Amygdala (tissue), 56 donors: ENCODE measurements at places on chromosomes 1 and 21.
A peak's percentile ranks its signal among the peaks of the same experiment; 100 is the strongest.

GRCh38 chr1:67347688-67348472, 40.2 kb downstream of the IL12RB2 start:
- no peak for DNase-seq

DNA sequence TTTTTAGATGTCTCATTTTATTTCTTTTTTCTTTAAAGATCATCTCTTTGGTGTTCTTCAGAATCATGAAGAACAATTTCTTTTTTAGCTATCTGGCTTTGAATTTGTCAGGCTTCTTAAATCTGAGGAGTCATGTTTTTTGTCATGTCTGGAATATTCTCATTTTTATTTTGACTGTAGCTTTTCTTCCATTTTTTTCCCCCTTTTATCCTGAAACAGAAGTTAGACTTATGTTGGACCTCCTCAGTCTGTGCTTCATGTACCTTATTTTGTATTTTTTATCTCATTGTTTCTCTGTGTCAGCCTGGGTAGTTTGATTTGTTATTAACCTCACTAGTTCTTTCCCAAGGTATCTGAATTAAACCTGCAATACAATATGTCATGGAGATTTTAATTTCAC, 319.2 kb upstream of the ADGRL4 start:
- no peak for DNase-seq

- DNase-seq: no peak
These were observed 88.0 kb downstream of the NR5A2 start for GRCh38 chr1:200115532-200115931.

GRCh38 chr1:7279769-7280168, 491.3 kb upstream of the VAMP3 start:
- DNase-seq: no peak

GRCh38 chr1:226034482-226034881, 28.0 kb upstream of the H3-3A start:
- DNase-seq: peak; percentile 51

GRCh38 chr1:211703812-211704537, 28.6 kb upstream of the NEK2 start:
- no peak for DNase-seq

- DNase-seq: no peak
These were observed 15.3 kb upstream of the SSX2IP start for GRCh38 chr1:84705513-84705912.

DNA sequence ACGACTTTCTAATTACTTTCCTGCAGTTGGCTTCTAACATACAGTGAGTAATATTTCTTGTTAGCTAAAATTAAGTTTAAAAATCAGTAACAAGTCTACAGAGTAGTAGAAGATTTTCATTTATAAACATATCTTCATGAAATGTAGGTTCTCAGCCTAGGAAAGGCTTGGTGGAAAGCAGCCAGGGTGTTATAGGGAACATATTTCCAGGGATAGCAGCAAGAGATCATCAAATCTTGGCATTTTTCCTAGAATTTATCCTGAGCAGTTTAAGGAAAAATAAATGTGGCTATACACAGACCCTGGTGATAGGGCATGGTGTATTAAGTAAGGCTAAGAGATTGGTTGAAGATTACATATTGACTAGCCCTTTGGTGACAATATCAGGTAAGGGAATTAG, 203.5 kb upstream of the NEGR1 start:
- DNase-seq: no peak

DNA sequence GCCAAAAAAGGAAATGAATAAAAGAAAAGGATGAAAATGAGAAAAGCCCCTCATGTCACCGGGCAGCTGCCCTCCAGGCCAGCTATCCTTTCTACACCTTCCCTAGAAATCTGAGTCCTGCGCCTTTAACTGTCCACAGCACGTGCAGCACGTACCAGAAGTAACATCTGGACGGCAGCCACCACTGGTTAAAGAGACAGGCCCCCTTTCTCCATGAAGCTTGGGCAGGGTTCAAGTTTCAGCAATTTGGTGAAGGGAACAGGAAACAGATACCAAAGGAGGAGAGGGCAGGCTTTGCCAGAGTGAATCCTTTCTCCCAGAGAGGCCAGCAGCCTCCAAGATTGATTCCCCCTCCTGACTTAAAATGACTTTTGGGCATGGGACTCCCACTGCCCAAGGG, 3.6 kb upstream of the KIAA2013 start:
- no peak for DNase-seq

GRCh38 chr1:118660769-118661168, 327.4 kb downstream of the TBX15 start:
- DNase-seq: no peak

GRCh38 chr1:156911577-156912298, 8.7 kb upstream of the LRRC71 start:
- no peak for DNase-seq
